GOT3 (cell line): ENCODE measurements at places on chromosomes 1 and 21.

DNA sequence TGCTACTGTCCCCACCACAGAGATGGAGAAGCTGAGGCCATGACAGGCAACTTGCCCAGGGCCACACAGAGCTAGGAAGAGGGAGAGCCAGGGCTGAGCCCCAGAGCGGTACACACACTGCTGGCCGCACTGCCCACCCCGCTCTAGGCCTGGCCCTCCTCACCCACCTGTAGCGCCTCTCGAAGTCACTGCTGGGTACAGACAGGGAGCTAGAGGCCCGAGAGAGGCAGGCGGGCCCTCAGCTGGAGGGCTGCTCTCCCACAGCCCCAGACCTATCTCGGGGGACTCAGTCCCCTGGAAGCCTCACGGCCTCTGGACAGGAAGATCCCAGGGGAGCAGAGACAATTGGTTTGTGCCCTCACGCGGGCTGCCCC is 17.3 kb upstream of the PLEKHG5 start:
- DNase-seq, result no peak

DNA sequence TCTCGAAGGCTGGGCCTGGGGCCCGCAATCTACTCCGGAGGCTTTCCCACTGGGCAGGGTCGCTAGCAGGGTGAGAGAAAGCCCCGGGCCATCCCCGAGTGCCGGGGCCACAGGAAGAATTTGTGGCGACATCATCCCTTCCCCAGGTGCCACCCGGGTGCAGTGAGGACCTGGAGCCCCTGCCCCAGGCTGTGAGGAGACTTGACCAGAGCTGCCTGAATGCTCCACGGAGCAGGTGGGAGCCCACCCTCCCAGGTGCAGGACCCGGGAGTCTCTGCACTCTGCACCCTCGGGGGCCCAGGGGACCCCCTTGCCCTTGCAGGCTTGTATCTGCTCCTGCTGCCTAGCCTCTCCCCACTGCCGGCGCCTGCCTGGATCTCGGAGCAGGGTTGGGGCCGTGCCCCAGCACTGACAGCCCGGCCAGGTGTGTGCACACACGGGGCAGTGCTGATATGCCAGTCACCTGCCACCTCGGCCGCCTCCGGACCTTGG is 67.5 kb upstream of the RGS7 start:
- no peak for DNase-seq

GRCh38 chr1:27571439-27572018 is 32.4 kb downstream of the AHDC1 start:
- DNase-seq, result no peak

GRCh38 chr1:55252942-55253589 is 37.9 kb upstream of the USP24 start:
- no peak for DNase-seq

- no peak for DNase-seq
Observed at GRCh38 chr1:153362187-153362775, 4.6 kb downstream of the S100A9 start.

DNA sequence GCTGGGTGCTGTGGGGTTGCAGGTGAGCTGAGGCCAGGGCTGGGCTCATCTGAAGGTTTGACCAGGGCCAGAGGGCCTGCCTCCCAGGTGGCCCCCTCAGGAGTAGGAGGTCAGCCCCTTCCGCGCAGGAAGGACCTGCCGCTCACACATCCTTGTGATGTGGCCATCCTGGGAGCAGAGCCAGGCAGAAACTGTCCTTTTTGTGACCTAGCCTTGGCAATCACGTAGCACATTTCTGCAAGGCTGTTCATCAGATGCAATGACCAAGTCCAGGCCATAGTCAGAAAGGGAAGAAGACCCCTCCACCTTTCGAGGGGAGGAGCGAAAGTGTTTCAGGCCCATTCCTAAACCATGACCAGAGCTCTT is 55.5 kb upstream of the TRAPPC10 start:
- no peak for DNase-seq

GRCh38 chr21:45962531-45963231 is 18.9 kb upstream of the COL6A1 start:
- no peak for DNase-seq

DNA sequence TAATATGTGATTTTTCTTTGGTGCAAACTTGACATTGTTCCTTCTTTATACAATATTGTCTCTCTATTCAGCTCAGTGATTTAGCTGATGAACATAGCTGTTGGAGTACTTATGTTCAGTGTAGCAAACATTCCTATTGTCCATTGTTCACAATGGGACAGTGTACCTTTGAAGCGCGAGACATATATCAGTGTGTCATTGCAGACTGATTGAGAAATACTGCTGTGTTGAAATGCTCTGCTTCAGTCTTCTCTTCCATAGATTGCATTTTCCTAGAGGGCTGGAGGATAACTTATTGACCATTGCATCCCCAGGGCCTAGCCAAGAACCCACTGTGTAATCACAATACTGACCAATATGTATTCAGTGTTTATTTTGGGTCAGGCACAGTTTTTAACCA is 46.5 kb downstream of the HLX start:
- DNase-seq, result no peak

- no peak for DNase-seq
Observed at GRCh38 chr1:201749059-201749690, 79.8 kb upstream of the IPO9 start.

- DNase-seq, result no peak
Observed at GRCh38 chr1:89360716-89361115, 3.1 kb upstream of the GBP6 start.

DNA sequence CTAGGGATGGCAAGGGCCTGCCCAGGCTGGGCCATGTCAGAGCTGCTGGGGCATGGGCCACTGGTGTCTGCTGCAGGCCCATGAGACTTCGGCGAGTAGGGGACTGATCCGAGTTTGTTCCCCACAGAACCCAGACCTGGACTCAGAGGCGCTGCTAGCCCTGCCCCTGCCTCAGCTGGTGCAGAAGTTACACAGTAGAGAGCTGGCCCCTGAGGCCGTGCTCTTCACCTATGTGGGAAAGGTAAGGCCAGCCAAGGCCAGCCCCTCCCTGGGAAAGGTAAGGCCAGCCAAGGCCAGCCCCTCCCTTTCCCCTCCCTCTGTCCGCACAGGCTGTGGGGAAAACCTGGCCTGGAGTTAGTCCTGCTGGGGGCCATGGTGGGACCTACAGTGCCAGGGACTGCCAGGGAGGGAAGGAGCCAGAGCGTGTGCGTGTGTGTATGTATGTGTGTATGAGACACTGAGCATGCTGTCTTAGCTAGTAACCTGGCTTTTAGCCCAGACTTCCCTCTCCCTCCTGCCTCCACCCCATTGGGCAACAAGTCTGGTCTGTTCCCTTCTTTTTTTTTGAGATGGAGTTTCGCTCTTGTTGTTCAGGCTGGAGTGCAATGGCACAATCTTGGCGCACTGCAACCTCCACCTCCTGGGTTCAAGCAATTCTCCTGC is 8.0 kb downstream of the FAAH start:
- DNase-seq, result no peak

DNA sequence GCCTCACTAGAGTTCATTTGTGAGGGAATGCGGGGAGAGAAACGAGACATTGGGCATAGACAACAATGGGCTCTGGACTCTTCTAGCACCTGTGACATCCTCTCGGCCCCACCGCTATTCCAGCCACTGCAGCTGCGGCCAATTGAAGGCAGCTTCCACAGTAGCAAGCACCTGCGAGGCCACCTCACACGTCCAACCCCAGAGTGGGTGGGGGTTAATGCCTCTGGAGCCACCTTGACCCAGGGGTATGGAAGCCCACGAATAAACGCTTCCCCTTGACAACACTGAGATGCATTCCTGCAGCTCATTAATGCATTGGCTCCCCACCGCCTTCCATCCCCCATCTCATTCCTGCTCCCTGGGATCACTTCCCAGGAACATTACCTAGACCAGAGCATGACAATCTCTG is 104.4 kb downstream of the GLIS1 start:
- DNase-seq, result no peak

DNA sequence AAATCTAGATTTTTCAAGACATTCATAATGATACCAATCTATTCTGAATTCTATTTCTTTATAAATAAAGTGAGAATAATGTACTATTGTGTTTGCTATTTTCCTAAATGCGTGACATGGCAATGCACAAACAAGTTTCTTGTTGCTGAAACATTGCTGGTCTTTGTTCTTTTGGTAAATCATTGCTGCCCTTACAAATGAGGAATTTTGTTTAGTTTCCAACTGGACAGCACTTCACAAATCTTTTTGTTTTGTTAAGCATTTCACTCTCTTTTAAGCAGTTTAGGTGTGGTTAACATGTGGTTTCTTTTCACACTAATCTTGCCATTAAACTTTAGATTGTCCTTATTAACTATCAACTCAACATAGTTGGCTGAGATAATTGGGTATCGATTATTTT is 94.6 kb downstream of the LRRC7 start:
- DNase-seq, result no peak

GRCh38 chr1:24931146-24931467 is 1.0 kb upstream of the RUNX3 start:
- DNase-seq, result no peak

- no peak for DNase-seq
Observed at GRCh38 chr1:11806307-11806936, 431 bp downstream of the CLCN6 start.

DNA sequence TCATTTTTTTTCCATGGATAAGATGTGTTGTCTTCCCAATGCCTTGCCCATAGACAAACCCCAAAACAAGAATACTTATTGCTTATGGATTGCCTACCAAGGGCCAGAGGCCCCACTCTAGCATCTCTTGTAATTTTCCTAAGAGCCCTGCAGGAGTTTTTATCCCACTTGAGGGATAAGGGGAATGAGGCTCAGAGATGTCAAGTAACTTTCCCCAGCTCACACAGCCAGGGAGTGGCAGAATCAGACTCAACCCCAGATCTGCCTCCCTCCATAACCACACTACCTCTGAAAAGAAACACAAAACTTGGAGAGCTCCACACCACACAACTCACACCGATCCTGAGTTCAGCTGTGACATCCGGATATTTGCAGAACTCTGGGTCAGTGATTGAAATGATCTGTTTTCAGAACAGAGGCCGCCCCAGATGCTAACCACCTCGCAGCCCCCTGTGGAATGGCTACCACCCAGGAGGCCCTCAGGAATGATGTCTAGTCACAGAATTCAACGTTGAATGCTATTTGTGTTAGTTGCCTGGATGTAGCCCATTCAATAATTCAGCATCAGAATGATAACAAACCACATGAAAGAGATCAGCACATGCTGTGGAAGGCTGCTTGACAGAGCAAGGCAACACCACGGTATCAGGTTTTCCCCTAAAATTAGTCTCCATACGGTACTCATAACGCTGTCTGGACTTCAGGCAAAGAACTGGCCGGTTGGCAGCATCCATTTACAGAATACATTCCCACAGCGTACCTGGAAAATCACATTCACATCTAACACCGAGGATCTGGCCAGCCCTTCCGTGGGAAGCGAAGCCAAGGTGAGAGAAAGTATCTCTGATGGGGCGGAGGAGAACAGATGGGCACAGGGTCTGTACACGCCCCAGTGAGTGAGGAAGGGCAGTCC is 231.9 kb downstream of the TOMM20 start:
- DNase-seq, result no peak

DNA sequence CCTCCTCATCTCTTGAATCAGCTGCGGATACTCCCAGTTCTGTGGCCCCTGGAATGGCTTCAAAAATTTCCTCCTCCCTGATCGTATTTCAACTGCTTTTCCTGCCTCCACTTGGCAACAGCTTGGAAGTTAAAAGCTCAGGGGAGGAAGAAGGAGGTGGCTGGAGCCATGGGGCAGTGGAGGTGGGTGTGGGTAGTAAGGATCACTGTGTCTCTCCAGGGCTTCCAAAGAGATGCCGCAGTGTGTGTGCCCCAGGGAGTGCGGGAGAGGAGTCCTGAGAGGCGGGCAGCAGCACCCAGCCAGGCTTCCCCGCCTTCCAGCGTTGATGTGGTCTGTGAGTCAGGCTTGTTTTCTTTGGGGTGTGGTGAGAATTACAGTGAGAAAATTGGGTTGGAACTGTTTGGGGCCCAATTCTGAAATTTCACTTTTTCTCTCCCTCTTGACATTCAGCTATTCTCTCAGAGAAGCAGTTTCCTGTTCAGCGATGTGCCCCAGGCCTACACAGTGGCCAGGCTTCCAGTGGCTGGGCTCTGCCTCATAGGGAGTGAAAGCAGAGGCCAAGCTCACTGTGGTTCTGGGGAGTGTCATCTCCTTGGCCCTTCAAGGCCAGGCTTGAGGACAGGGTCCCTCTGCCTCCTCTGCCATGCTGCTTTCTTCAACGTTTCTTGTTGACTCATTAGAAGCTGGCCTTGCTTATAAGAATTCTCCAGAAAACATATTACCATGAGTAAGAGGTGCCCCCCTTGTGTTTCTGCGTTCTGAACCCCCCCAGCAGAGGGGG is 69.0 kb downstream of the PGM1 start:
- no peak for DNase-seq
